Smooth muscle cell of the brain vasculature (primary cell): ENCODE measurements at places on chromosomes 4 and X.

DNA sequence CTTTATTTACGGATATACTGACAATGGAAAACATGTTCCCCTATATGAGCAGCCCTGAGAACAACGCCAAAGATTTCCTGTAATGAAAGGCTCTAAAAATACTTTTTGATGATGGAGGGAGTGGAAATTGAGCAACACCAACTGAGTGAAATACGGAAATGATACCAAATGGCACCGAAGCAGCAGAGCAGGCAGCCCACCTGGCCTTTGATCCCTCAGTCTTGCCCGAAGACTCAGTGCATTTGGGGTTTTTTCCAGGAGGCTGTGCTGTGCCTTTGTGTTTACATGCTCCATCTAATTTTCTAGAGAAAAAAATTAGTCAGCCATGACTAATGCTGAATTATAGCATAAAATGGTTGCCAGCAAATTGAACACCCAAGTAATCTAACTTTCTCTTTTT is 169.9 kb upstream of the RBPJ start:
- no peak for DNase-seq

GRCh38 chr4:44632733-44633132 is 18.7 kb downstream of the YIPF7 start:
- no peak for DNase-seq

GRCh38 chr4:23904639-23905071 is 14.8 kb upstream of the PPARGC1A start:
- no peak for DNase-seq

GRCh38 chr4:55396308-55397125 is 760 bp downstream of the TMEM165 start:
- DNase-seq = no peak

GRCh38 chr4:6935965-6936364 is 26.3 kb downstream of the TBC1D14 start:
- no peak for DNase-seq

GRCh38 chr4:185805262-185805802 is 6.7 kb downstream of the SORBS2 start:
- no peak for DNase-seq

DNA sequence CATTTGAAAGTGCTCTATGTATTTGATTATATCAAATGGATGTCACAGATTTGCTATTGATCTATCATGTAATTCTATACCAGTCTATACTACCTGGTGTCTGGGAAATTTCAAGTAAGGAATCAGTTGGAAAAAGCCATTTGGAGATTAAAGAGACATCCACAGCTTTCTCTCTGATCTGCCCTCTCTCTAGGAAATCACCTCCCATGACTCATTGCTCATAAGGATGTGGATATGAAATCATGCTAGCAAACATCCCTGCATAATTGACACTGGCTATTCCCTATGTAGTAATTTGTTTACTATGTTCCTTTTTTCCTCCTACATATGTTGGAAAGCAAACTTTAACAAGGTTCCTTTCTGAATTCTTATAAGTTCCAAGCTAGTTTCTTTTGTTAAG is 94.3 kb downstream of the TEX13A start:
- no peak for DNase-seq

DNA sequence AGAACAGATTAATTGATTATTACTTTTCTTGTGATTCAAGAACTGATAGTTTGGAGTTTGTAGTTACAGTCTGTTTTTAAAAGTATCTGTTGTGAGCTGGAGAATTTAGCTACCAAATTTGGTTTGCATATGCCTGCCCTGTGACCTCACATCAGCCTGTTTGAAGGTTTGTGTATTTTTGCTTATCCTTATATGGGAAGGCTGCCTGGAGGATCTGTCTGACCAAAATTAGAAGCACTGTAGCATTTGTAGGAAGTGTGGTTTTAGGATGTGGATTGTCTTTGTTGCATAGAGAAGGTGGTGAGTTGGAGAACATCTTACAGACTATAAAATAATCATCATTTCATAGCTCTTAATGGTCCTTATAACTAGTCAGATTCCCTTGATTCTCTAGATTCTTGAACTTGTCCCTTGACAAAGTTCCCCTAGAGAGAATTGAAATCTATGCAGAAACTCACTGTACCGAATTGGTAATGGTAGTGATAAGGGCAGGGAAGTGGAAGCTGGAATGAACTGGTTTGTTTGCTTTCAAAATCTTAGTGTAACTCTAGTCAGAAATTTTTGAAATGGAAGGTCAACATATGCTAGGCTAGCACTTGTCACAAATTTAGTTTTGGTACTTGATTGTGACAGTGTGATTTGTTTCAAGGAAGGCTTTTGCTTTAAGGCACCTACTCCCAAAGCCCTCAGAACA is 57.3 kb downstream of the SH3BGRL start:
- DNase-seq = peak; percentile 3

DNA sequence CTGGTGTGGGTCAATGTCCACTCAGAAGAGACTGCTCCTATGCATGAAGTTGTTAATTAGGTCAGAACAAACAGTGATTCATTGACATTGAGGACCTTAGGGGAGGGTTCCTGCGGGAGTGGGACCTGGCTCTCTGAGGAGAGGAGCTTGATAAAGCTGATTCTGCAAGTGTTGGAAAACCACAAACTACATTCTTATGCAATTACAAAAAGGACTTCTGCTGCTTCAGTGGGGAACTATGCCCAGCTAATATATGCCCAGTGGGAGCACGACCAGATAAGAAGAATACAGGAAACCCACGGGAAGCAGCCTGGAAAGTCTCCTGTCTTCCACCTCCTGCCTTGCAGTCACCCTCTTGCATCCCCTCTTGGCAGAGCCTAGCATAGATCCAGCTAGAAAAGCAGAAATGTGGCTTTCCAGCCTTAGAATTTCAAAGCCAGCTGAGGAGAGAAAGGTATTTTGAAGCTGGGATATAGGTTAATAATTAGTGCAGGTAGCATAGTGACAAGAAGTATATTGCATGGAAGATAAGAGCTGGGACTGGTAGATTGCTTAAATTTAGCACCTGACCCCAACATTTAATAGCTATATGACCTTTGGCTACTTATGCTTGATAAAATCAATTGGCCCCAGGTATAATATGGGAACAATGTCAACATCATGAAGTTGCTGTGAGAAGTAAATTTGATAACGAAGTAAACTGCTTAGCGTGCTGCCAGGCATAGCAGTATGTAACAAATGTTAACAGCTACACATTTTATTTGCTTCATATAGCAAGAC is 34.9 kb upstream of the UGT8 start:
- no peak for DNase-seq

GRCh38 chrX:13464599-13465275 is 104.7 kb upstream of the EGFL6 start:
- no peak for DNase-seq

- peak; percentile 65 for DNase-seq
Observed at GRCh38 chrX:13250826-13251580, 68.8 kb downstream of the ATXN3L start.

DNA sequence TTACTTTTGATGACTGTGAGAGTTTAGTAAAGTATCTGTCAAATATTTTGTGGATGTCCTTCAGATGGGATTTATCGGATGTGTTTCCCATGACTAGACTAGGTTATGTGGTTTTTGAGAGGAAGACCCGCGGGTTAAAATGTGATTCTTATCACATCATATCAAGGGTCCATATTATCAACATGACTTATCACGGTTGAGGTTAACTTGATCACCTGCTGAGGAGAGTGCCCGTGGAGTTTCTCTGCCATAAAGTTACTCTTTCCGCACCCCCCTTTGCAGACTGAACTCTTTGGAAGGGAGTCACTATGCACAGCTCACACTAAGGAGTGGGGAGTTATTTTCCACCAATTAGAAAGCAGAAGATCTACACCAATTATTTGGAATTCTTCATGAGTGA is 38.7 kb downstream of the GLRB start:
- DNase-seq = no peak

DNA sequence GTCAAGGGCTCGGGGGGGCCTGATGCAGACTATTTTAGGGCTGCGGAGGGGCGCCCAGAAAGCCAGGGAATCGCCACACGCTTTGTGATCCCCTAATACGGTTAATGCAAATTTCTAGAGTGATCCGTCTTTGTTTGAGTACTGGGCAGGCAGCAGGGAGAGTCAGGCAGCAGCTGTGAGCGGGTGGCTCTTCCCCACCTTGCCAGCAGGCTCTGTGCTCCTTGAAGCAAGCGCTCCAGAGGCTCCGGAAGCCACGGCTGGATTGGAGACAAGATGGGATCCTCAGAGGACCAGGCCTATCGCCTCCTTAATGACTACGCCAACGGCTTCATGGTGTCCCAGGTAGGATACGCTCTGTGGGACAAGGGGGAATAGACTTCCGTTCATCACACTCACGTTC is at the start of gene ASMT:
Gene ASMT (plus strand): TSS at position 133 of the 400 bp plus-strand sequence. CDS start 141 bp downstream, at position 274.
- no peak for DNase-seq

GRCh38 chr4:2436301-2436700 is 17.5 kb downstream of the CFAP99 start:
- DNase-seq = no peak

- DNase-seq = no peak
Observed at GRCh38 chr4:81881855-81882621, 410.3 kb upstream of the RASGEF1B start.

DNA sequence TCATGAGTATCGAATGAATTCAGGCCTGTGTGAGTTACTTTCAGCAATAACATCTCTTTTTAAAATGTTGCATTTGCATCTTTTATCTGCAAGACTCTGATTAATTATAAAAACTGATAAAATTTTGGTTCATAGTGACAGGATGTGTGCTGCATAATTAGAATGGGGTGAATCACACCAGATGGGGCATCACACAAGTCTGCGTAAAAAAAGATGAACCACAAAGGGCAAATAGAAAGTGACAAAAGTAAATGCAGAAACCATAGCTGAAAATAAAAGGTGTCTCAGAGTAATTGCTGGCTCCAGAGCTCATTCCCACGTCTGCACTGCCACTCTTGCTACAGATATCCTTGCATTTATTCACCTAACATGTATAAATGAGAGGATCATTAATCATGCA is 131.1 kb downstream of the HS3ST1 start:
- no peak for DNase-seq

- no peak for DNase-seq
Observed at GRCh38 chr4:96642490-96642889, 802.6 kb downstream of the PDHA2 start.

DNA sequence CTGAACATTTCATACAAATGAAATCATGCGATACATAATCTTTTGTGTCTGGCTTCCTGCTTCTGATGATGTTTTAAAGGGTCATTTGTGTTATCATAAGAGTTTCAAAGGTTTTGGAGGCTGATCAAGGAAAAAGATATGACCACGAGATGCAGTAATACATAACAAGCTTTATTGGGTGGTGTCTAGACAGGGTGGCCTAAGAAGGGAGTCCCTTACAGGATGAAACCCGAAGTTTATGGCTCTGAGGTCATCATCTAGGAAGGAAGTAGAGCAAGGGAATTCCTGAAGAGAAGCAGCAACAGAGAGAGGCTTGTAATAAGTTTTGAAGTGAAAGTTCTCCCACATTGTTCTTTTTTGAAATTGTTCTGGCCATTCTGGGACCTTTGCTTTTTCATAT is 40.8 kb upstream of the SOD3 start:
- no peak for DNase-seq

GRCh38 chr4:60737858-60738257 is 462.3 kb upstream of the ADGRL3 start:
- no peak for DNase-seq

DNA sequence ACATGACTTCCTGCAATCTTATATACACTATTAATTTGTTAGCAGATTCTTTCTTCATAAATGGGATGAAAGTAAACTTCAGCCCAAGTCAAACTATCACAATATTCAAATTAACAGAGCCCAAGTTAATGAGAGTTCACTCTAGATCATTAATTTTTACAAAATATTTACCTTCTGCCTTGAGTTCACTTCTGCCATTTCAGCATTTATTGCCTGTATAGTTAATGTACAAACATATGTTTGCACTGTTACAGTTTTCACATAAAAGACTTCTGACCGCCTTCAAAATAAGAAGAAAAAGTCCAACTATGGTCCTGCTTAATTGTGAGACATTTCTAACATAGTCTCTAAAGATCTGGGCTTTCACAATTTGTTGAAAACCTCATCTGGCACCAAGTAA is 46.9 kb downstream of the GPC3 start:
- no peak for DNase-seq

DNA sequence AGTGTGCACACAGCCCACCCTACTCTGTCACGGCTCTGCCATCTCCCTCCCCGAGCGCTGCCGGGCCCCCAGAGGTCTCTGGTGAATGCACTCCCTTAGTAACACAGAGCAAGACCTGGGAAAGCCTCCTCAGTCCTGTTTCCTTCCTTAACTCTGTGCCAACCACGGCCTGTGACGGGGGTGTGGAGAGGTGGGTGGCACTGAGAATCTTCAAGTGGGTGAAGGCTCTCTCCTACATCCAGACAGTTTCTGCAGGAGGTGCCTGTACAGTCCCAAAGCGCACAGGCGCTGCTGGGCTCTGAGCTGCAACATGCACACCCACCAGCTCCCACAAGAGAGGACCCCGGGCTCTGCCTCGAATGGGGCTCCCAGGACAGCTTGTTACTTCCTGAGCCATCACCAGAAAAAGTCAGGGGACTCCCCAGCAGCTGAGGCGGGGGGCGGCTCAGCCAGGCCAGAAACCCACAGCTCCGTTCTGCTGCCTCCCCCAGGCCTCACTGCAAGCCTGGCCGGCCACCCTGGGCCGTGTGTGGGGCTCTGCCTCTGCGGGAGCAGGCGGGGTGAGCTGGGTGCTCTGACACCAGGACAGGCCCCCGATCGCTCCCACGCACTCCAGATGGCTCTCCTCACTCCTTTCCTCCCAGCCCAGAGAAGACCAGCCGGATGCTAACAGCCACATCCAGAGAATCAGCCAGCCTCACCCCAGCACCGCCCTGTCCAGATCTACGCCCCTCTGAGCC is 29.7 kb downstream of the FAM53A start:
- no peak for DNase-seq

GRCh38 chrX:34768290-34768689 is 111.2 kb upstream of the TMEM47 start:
- DNase-seq = no peak

- DNase-seq = no peak
Observed at GRCh38 chrX:136866337-136867095, 14.0 kb downstream of the RBMX start.

- no peak for DNase-seq
Observed at GRCh38 chrX:9182041-9182440, 148.1 kb upstream of the FAM9B start.

GRCh38 chrX:119134466-119134865 is 6.9 kb upstream of the KIAA1210 start:
- no peak for DNase-seq

DNA sequence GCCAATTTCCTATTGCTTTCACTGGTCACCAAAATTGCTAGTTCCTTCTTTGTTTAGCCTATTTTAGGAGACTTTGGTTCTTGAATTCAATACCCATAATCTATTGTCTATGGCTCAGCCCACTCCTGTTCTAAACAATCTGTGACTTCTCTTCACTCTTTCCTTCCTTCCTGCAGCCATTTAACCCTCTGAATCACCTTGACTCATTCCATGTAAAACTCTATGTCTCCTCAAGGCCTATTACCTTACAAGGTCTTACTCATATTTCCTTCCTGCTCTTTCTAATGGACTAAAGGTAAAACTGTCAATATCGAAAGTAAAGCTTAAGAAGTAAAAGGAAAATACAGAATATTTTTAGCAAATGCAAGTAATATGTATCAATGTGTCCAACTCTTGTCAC is 301.6 kb downstream of the ARHGAP24 start:
- DNase-seq = no peak
